ENCODE measurements at places on chromosomes 5 and 9.

DNA sequence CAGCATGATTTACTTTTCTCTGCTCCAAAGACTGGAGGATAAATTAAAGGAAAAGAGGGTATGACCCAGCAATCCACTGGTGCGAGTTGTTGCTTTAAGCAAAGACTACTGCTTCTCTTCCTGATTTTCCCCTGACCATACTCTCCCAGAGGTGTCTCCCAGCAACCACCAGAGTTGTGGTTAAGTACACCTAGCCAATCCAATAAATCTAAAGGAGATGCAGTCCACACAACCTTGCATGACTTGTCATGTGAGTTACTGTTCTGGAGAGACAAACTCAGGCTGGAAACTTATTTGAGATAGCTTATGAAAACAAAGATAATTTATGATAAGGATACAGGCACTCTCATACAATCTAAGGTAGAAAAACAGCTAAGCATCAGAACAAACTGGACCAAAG, 11.9 kb downstream of the TMC1 start:
- DNase-seq = no peak

- no peak for DNase-seq
Observed at GRCh38 chr9:84827216-84827765, 157.8 kb downstream of the NTRK2 start.

GRCh38 chr5:155827949-155828348, 499.0 kb upstream of the SGCD start:
- DNase-seq = no peak

DNA sequence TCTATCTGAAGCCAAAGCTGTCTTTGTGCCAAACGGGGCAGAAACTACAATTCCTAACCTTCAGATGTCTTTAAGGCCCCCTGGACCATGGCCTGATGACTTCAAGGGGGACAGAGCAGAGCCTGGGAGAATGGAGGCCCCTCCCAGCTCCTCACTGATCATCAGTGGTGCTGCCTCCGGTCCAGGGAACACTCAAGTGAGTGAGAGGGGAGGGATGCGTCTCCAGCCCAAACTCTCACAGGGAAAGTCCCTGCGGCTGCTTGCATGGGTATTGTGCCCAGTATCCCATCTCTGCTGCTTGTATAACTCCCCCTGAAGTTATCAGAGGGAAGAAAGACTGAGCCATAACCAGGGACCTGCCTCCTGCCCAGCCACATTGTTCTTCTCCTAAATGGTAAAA, 231.5 kb upstream of the PANK3 start:
- DNase-seq = no peak

DNA sequence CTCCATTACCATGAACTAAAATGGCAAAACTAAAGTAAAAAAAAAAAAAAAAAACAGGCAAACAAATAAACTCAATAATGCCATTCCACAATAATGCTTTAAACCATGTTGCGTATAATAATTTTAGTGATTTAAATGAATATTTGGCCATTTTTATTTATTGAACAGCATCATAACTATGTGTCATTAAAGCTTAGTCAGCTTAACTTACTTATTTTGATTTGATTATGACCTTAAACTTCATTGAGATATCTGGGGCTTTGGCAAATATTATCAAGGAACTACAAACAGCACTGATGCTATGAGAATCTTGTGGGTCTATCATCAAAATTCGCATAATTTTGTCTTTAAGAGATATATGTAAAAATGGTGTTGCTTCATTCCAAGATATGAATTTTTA, 1610.3 kb upstream of the NUDT12 start:
- no peak for DNase-seq

DNA sequence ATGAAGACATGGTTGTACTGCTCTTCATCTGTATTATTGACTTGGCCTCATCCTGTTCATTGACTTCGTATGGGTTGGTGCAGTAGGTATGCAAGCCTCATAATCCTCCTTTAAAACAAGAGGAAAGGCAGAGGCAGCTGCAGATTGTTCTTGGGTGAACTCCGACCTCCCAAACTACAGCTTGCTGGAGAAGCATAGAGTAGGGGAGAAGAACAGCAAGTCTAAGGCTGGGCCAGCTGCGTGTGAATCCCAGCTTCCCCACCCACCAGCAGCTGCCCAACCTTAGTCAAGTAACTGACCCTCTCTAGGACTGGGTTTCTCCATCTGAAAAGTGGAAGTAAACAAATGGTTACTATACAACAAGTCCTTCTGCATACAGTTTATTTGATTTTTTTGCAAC, 114.5 kb upstream of the WWC1 start:
- no peak for DNase-seq

DNA sequence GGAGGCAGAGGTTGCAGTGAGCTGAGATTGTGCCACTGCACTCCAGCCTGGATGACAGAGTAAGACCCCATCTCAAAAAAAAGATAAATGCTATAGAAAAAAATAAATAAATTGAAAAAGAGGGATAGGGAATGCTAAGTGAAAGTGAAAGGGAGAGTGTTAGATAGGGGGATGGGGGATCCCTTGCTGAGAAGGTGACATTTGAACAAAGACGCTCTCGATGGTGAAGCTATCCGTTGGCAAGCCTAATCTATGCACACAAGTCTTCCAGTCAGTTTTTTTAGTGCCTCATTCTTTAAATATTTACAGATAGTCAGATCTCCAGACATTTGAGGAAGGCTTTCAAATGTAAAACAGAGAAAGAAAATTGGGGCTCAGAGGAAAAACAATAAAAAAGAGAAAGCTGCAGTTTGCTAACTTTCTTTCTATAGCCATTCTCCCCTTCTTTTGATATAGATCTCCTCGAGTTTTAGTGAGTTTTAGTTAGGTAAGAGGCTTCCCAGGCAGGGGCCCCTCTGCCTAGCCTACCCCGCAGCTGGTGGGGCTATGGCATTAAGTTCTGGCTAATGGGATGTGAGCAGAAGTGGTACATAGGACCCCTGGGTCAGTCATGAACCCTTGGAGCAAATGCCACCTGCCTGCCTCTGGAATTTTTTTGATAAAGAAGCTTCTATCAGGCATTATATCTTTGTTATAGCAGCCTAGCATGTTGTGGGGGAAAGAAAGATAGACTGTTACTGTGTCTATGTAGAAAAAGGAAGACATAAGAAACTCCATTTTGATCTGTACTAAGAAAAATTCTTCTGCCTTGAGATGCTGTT, 12.0 kb downstream of the GLRX start:
- DNase-seq = no peak

GRCh38 chr5:155406815-155407214, 393.3 kb downstream of the KIF4B start:
- no peak for DNase-seq

DNA sequence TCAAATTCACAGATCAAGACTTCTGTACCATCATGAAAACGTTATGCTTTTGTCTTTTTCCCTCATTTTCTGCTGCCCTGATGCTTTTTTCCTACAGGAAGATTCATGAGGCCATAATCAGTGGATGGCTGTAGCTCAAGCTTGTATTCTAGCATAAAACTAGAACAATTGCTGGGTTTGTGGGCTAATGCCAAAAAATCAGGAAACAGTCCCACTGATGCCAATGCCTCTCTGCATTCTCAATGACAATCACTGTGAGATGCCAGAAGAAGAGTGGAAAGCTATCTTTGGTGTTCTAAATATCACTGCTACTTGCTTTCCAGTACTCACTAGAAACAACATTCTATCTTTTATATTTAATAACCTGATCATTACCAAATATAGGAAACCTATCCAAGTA, 33.3 kb upstream of the FAM170A start:
- DNase-seq = no peak

DNA sequence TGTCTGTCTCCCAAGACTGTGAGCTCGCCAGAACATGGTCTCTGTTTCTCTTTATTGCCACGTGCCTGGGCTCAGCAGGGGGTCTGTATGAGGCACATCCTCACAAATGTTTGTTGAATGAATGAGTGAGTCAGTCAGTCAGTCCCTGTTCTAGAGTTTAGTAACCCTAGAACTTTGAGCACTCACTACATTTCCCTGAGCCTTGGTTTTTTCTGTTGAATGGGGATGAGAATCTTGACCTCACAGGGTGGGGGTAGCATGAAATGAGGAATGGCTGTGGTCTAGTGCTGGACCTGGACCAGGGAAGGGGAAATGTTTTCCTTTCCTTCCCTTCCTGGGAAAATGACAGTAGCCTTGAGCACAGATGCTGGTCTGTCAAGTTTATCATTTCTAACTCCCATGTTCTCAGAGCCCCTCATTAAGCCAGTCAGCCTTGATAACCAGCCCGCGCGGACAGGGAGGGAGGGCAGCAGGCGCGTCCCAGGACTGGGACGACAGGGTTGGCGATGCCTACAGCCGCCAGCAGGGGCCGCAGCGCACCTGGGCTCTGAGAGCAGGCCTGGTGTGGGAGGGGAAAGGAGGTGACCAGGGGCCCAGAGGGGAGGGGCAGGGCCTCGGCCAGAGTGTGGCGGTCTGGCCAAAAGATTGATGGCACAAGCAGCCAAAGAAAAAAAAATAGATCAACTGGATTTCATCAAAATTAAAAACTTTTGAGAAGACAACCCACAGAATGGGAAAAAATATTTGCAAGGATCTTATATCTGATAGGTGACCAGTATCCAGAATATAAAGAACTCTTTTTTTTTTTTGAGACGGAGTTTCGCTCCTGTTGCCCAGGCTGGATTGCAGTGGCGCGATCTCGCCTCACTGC, 24.1 kb upstream of the WNK2 start:
- DNase-seq = peak; percentile 33

DNA sequence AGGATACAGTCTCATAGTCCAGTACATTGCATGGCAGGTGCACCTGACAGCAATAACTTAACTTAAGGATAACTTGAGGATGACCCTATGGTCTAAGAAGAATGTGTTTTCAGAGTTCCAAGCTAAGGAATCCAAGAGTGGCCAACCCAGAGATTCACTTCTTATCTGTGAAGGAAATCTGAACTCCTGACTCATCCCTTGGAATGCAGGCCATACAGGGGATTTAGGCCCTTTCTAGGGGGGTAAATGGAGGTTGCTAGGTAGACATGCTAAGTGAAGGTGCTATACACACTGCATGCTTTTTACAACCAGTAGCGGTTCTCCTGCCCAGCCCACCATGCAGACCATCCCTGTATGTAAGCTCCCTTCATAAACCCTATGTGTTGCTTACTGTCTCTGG, 50.4 kb downstream of the HTR1A start:
- DNase-seq = no peak

- no peak for DNase-seq
Observed at GRCh38 chr5:114660791-114661190, 298.9 kb downstream of the KCNN2 start.

DNA sequence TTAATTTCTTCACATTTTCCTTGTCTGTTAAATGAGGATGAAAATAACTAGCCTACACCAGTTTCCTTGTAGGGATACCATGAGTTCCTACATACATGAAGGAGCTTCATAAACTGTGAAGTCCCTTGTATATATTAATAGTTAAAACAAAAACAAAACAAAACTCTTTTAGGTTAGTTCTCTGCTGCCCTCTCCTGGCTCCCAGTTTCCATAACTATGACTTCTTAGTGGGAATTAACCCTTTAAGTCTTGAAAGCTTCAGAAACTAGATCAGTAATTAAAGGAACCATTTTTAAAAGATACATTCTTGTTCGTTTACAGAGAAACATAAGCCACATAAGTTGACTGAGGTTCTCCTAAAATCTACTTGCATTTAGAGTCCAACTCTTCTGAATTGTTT, 500.0 kb upstream of the C9orf72 start:
- DNase-seq = no peak

DNA sequence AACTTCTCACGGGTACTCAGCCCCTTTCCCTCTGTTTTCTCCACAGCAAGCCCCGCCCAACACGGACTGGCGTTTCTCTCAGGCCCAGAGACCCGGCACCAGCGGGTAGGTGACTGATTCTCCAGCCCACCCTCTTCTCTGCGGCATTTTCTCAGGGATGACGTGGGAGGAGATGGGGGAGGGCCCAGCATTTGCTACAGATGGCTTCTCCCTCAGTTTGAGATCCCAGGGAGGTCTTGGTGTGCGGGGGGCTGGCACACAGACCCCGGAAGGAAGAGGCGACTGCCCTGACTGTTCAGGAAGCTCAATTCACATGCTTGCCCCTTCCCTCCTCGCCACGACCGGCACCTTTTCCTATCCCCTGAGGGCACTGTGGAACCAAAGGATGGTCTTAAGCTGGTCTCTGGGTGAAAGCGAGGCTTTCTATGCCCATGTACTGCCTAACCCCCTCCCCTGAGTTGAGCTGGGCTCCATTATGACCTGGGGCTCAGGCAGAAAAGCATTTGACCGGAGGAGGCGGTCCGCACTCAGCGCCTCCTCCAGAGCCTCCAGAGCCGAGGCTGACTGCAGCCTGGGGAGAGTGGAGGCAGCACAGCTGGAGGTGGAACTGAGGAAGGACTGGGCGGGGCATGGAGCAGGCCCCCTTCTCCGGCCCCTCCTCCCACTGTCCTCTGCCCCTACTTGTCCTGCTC, 6.0 kb downstream of the PCDHGC5 start:
- no peak for DNase-seq

DNA sequence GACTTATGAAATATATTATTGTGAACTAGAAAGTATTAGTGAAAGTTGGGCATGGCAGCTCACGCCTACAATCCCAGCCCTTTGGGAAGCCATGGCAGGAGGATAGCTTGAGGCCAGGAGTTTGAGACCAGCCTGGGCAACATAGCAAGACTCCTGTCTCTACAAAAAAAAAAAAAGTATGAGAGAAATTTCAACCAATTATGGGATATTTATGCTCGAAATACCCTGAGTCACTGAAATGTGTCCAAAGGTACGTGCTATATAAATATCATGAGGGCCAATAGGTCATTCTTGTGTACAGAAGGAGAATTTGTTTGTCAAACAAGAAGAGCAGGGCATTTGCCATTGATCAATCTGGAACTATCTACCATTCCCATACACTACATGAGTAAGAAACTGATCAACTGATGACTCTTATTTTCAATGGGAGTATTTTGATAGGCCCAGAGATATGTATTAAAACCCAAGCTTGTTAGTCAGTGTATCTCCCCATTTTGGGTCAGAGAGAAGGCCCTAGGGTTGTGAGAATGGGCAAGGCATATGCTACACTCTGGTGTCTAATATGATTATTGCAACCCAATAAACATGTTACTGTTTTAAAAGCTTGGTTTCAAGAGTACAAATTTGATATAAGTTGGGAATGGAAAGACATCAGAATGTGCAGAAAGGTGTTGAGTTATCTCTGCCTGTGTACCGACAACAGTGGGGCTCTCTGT, 21.7 kb upstream of the HOMER1 start:
- DNase-seq = no peak

GRCh38 chr5:40834391-40834848, 602 bp downstream of the RPL37 start:
- no peak for DNase-seq
